SK-N-SH treated with all-trans-retinoic acid at 6 μM for 48 hours (cell line): ENCODE measurements at places on chromosomes 12 and 14.
A peak's percentile ranks its signal among the peaks of the same experiment; 100 is the strongest.

DNA sequence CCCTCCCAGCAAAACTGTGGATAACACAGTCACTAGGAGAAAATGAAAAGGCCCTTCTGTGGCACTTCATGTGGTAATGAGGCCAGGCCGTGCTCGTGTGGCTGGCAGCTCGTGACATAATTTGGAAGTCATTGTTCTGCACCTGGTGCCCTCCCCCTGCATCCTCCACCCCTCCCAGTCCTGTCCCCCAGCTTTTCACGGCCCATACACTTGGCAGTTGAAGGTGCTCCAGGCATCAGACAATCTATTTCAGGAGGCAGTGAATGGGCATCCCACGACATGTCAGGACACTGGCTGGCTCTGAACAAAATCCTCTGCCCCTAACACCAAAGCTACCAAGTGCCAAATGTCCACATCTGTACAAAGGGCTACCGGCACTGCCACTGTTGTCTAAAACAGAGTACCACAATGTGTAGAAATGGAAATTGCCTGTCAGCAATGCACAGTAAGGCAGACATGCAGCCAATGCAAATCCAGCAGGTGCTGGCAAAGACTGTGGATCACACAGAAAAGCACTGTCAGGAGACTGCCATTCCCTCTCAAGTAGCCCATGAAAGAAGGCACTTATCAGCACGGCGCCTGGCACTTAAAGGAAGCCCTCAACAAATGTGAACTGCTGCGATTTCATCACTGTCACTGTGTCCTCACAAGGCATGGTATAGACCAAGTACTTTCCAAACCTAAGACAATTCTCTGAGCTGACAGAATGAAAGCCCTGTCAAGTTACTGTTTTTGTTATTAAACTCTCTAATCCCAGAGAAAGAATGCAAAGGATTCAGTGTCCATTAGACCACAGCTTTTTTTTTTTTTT is 39.1 kb downstream of the CORO1C start:
- peak; percentile 5 for ATAC-seq

GRCh38 chr14:97177016-97177415 is 379.8 kb downstream of the VRK1 start:
- ATAC-seq: peak; percentile 57; the same call in 2 of the 3 replicates

DNA sequence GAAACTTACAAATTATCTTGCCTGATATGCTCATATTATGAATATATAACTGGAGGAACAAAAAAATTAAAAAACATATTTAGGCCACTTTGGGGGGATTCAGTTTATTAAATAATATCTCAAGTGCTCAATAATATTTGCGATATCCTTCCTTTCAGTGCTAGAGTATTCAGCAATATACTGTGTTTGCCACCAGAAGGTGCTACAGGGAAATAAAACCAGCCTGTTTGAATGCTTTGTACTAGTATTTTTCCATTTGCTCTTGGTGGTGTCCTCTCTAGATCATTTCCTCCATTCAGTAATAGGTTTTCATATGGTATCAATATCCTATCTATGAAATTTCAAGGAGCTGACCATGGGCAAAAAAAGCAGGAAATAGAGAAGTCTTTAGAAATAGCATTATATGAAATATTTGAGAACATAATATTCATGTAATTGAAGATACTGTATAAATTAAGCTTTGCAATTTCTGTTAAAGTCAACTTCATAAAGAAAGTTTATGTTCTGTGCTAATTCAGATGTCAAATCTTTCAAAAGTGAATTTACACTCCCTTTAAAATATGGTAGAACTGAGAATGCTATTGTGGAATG is 106.2 kb upstream of the NAV3 start:
- ATAC-seq: peak; percentile 65

DNA sequence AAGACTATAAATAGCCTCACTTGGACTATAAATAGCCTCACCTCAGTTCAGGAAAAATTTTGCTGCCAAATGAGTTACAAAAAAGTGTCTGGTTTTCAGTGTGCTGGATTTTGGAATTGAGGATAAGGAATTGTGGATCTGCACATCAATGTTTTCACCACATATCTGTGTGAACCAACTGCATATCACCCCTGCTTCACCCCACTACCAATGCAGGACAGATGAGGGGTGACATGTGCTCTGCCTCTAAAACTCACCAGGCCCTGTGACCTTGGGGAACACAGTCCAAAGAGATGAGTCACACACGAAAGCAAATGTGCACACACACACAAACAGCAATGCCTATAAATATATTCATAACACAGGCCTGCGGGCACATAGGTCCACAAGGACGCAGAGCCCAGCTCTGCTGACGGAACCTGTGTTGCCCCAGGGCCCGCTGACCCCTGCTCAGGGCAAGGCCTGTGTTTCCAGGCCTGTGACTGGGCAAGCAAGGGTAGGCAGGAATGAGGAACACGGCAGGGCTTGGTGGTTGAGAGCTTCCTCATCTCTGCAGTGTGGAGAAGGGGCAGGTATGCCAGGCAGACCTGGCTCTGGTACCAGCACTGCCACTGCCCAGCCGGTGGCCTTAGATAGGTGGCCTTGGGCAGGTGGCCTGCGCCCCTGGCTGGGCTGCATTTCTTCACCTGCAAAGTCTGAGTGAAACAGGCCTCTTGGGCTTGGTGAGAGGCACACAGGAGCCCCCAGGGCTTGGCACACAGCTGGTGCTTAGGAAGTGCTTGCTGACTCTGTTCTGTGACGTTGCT is 82.4 kb downstream of the ARL6IP4 start:
- ATAC-seq: peak; percentile 87

DNA sequence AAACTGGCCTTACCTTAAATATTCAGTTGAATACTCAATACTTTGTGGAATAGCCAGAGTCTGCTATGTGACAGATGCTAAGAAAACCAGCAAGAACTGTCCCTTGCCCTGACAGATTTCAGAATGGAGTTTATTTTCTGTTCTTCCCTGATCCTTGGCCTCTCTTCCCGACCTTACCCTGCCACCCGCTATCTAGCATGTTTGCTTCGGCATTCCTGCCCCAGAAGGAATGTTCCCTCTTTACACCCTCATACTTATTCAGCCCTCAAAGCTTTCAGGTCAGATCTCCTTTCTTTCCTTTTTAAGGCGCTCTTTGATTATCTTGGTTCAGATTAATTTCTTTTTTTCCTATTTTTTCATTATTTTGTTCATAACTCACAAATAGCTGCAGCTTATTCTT is 21.8 kb downstream of the SUSD6 start:
- ATAC-seq: no peak

- ATAC-seq: no peak
These were observed 79.4 kb upstream of the GZMB start for GRCh38 chr14:24713404-24713803.

DNA sequence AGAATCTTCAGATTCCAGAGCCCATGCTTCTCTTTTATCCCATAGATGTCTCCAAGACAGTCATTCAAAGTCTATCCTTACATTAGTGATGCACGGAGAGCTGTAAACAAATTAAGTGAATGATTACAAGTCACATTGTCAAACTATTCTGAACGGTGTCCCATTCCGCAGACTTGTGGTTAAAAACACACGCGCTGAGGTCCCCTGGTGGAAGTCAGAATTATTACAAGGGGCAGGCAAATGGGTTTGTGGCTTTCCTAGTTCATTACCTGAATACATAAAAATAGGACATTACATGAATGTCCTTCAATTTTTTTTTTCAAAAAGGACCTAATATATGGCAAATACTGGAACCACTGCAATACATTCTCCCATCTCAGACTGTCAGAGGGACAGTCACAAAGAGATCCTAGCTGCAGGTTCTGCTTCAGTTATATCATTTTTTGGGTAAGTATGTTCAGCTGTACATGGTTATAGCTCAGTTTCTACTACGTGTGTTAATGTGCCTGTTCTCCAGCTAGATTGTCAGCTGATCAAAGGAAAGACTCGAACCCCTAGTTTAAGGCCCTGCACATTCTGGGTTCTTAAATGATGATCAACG is 53.1 kb upstream of the STON2 start:
- ATAC-seq: peak; percentile 90

GRCh38 chr12:51852404-51853137 is 4.1 kb upstream of the FIGNL2 start:
- peak; percentile 37; the same call in 1 of the 3 replicates for ATAC-seq

- no peak for ATAC-seq
These were observed 110.9 kb downstream of the GPATCH2L start for GRCh38 chr14:76262641-76263040.

DNA sequence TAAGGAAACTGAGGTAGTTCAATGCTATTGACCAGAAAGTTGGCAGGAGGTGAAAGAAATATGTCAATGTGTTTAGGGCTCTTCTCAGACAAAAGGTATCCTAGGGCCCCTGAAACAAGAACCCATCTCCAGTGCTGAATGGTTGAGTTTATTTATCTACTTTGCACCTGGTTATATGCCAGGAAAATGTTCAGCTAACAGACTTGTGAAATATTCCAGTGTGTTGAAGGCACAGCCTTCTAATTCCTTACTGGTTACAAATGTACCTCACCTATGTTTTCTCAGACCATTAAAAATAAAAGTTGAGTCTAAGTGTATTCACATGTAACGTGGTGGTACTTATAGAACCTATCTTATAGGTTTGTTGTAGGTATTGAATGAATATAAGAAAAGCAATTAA is 511.7 kb upstream of the SEL1L start:
- ATAC-seq: no peak
